Activated naive CD8-positive, alpha-beta T cell treated with anti-CD3 and anti-CD28 coated beads, Interleukin-2, amount 10 ng/mL, durations not matched to agents 7 days and 5 days (primary cell): ENCODE measurements at places on chromosomes 12 and 14. TPM values are rescaled to one million over a fixed set of nuclear protein-coding genes. Genes with fewer than 3 reads are reported as not detected.

GRCh38 chr12:29041621-29042020 is 107.5 kb upstream of the FAR2 start:
- DNase-seq: no peak
- H3K4me1 ChIP-seq: no peaks in the 10 kb centered on the region
- no peak overlapping the region for H3K4me3 ChIP-seq
- no peak overlapping the region for H3K27ac ChIP-seq

DNA sequence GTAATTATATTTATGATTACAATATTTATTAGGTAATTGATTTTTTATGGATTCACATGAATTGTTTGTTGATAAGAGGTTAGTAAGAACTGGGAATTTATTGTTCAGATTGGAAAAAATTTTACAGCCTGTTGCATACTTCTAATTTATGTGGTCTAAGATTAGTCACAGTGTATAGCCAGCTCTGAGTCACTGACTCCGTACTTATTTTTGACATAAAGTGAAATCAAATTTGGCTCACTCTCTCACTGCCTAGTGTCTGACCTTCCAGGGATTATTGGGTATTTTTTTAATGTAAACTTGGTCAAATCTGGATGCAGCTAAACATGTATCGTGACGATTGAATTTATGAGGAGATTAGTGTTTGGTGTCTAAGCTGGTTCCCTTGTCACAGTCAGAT is 109.3 kb downstream of the PTPRQ start:
- H3K36me3 ChIP-seq: no peaks in the 10 kb centered on the region
- H3K27me3 ChIP-seq: no peaks in the 10 kb centered on the region
- H3K4me1 ChIP-seq: no peaks in the 10 kb centered on the region
- no peak overlapping the region for H3K27ac ChIP-seq

DNA sequence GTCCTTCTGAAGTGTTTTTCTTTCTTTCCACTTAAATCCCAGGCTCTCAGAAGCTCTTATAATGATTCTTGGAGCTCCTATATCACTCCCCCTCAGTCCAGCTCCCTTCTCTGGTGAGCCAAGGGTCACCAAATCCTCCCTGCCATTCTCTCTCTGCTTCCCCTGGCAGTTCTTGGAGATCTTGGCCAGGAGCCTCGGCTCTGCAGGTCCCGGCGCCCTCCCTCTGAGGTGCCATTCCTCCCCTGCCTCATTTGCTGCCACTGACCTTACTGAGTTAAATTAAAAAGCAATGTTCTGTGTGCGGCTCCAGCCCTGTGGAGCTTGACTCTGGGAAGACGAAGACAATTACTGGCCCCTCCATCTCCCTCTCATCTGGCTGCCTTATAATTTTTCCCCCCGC is 7.0 kb downstream of the CISTR start:
- no peaks in the 10 kb centered on the region for H3K36me3 ChIP-seq
- H3K4me3 ChIP-seq: no peak overlapping the region
- peaks cover 53% of the 10 kb centered on the region for H3K27me3 ChIP-seq
- H3K27ac ChIP-seq: no peak overlapping the region
- DNase-seq: no peak
- peaks cover 11% of the 10 kb centered on the region for H3K4me1 ChIP-seq

- H3K4me3 ChIP-seq: no peak overlapping the region
- H3K27ac ChIP-seq: no peak overlapping the region
- H3K36me3 ChIP-seq: no peaks in the 10 kb centered on the region
- H3K27me3 ChIP-seq: peaks cover 11% of the 10 kb centered on the region
- no peak for DNase-seq
- H3K4me1 ChIP-seq: no peaks in the 10 kb centered on the region
These were observed 80.2 kb downstream of the KIF26A start for GRCh38 chr14:104218361-104219180.

DNA sequence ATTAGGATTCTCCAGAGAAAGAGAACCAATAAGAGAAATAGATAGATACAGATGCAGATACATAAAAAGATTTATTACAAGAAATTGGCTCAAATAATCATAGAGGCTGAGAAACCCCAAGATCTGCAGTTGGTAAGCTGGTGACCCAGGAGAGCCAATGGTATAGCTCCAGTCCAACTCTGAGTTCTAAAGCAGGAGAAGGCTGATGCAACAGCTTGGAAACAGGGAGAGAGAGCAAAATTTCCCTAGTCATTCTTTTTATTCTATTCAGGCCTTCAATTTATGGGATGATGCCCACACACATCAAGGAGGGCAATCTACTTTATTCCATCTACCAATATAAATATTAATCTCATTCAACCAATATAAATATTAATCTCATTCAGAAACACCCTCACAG is 218.2 kb downstream of the PRKD1 start:
- H3K4me1 ChIP-seq: no peaks in the 10 kb centered on the region
- H3K27me3 ChIP-seq: no peaks in the 10 kb centered on the region
- no peak overlapping the region for H3K27ac ChIP-seq
- H3K36me3 ChIP-seq: no peaks in the 10 kb centered on the region
- H3K4me3 ChIP-seq: no peak overlapping the region
- DNase-seq: no peak

- H3K4me3 ChIP-seq: no peak overlapping the region
- H3K27me3 ChIP-seq: no peaks in the 10 kb centered on the region
- H3K4me1 ChIP-seq: peaks cover 76% of the 10 kb centered on the region
- no peak for DNase-seq
- peak overlapping the region; percentile 90 for H3K27ac ChIP-seq
These were observed 227.2 kb downstream of the CHST11 start for GRCh38 chr12:104683831-104684503.

- peaks cover 2% of the 10 kb centered on the region for H3K27me3 ChIP-seq
- no peak overlapping the region for H3K27ac ChIP-seq
- no peaks in the 10 kb centered on the region for H3K4me1 ChIP-seq
- no peak for DNase-seq
- H3K36me3 ChIP-seq: no peaks in the 10 kb centered on the region
These were observed 56.7 kb upstream of the PTCSC3 start for GRCh38 chr14:36233217-36233616.

DNA sequence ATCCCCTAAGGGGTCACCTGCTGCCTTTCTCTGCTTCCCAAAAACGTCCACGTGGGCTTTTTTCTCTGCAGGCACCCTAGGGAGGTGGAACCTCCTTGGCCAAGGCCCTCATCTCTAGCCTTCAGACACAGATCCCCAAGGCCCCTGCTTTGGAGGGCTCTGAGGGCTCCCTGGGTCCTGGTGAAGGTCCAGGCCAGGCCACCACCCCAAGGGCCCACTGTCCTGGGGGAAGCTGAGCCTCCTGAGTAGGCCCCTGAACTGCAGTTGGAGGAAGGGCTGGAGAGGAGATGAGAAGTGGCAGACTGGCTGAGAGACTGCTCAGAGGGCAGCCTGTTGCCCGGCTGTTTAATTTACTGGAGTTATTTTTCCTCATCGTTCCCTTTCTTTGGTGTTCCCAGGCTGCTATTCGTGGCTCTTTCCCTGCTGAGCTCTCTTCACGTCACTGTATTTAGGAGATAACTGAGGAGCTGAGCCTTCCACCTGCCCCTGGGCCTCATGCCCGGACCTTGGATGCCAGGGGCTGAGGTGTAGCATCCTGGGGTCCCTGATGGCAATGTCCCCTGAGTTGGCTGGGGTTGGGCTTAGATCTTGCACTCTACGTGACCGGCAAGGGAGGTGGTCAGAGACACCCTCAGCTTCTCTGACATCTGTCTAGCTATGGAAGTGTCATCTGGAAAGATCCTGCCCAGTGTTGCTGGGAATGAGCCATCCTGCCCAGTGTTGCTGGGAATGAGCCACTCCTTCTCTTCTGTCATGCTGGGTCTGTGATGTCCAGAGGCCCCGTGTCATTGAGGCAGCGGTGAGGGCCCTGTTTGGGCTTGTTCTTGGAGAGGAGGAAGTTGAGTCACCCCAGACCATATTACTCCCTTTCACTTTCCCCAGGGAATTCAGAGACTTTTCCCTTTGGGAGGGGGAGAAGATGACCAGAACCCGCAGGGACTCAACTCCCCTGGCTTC is 139.8 kb downstream of the TSPAN9 start:
- H3K27me3 ChIP-seq: peaks cover 4% of the 10 kb centered on the region
- H3K27ac ChIP-seq: no peak overlapping the region
- peaks cover 2% of the 10 kb centered on the region for H3K4me1 ChIP-seq
- DNase-seq: no peak
- H3K36me3 ChIP-seq: no peaks in the 10 kb centered on the region

- H3K27ac ChIP-seq: no peak overlapping the region
- H3K27me3 ChIP-seq: no peaks in the 10 kb centered on the region
- H3K4me1 ChIP-seq: no peaks in the 10 kb centered on the region
- H3K36me3 ChIP-seq: no peaks in the 10 kb centered on the region
- DNase-seq: no peak
These were observed 781.4 kb upstream of the TMEM132C start for GRCh38 chr12:127485528-127485927.

GRCh38 chr12:71036526-71036925 is 116.0 kb upstream of the PTPRR start:
- no peak overlapping the region for H3K4me3 ChIP-seq
- H3K4me1 ChIP-seq: no peaks in the 10 kb centered on the region
- DNase-seq: no peak
- no peaks in the 10 kb centered on the region for H3K36me3 ChIP-seq
- no peak overlapping the region for H3K27ac ChIP-seq
- no peaks in the 10 kb centered on the region for H3K27me3 ChIP-seq

GRCh38 chr12:104549815-104550480 is 93.2 kb downstream of the CHST11 start:
- no peak overlapping the region for H3K4me3 ChIP-seq
- H3K27me3 ChIP-seq: no peaks in the 10 kb centered on the region
- no peak overlapping the region for H3K27ac ChIP-seq
- H3K4me1 ChIP-seq: peaks cover 46% of the 10 kb centered on the region

DNA sequence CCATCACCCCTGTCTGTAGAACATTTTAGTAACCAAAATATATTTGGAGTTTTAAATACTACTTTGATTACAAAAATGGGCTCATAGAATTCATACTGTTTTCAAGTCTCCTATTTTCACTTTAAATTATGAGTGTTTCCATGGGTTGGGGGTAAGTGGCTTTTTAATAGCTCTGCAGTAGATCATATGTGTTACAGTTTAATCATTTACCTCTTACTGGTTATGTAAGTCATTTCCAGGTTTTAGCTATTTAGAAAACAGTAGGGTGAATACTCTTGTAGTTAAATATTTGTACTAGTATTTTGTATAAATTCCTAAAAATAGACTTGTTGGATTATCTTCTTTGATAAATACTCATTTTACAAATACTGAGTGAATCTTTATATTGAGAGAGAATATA is 8.2 kb downstream of the PCNX1 start:
- peaks cover 38% of the 10 kb centered on the region for H3K36me3 ChIP-seq
- H3K27ac ChIP-seq: no peak overlapping the region
- peaks cover 57% of the 10 kb centered on the region for H3K4me1 ChIP-seq
- DNase-seq: no peak

GRCh38 chr14:49992448-49992847 is 99.6 kb downstream of the ARF6 start:
- H3K27ac ChIP-seq: peak overlapping the region; percentile 86
- H3K4me1 ChIP-seq: peaks cover 42% of the 10 kb centered on the region
- H3K36me3 ChIP-seq: peaks cover 23% of the 10 kb centered on the region
- peak overlapping the region; percentile 33 for H3K4me3 ChIP-seq
- DNase-seq: no peak

Gene NELL2
- total RNA-seq: 161 TPM

DNA sequence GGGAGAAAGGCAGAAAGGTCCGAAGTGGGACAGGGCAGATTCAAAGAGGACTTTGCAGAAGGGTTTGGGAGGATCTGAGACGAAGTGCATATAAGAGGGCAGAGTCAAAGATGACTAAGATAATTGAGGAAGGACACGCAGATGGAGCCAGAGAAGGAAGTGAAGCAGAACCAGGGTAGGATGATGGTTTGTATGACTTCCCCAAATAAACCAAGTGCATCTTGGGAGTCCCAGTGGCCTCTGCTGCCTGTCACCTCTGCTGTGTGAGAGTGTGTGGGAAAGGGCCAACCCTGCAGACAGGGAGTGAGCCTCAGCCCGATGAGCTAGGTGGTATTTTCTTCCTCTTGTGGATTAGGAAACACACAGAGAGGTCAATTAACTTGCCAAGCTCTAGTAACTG is 36.8 kb downstream of the FLVCR2 start:
- H3K4me3 ChIP-seq: no peak overlapping the region
- H3K36me3 ChIP-seq: no peaks in the 10 kb centered on the region
- H3K27me3 ChIP-seq: peaks cover 2% of the 10 kb centered on the region
- H3K4me1 ChIP-seq: no peaks in the 10 kb centered on the region
- DNase-seq: no peak
- no peak overlapping the region for H3K27ac ChIP-seq

GRCh38 chr14:30621354-30621939 is 672 bp upstream of the SCFD1 start:
- peak; percentile 36 for DNase-seq
- H3K27me3 ChIP-seq: no peaks in the 10 kb centered on the region
- H3K4me1 ChIP-seq: peaks cover 25% of the 10 kb centered on the region
- peak overlapping the region; percentile 93 for H3K27ac ChIP-seq
- peaks cover 11% of the 10 kb centered on the region for H3K36me3 ChIP-seq

GRCh38 chr14:81401420-81402122 is 1.4 kb upstream of the STON2 start:
- H3K27me3 ChIP-seq: peaks cover 10% of the 10 kb centered on the region
- H3K4me1 ChIP-seq: peaks cover 10% of the 10 kb centered on the region
- H3K27ac ChIP-seq: no peak overlapping the region
- no peaks in the 10 kb centered on the region for H3K36me3 ChIP-seq

Gene BRMS1L
- 7.8 TPM for total RNA-seq

GRCh38 chr12:16449459-16449858 is 102.0 kb downstream of the MGST1 start:
- no peak for DNase-seq
- no peaks in the 10 kb centered on the region for H3K36me3 ChIP-seq
- no peaks in the 10 kb centered on the region for H3K27me3 ChIP-seq
- no peaks in the 10 kb centered on the region for H3K4me1 ChIP-seq
- no peak overlapping the region for H3K4me3 ChIP-seq

Gene FOXM1
- total RNA-seq: 86.9 TPM

GRCh38 chr12:94922561-94922960 is 80.9 kb downstream of the NDUFA12 start:
- no peaks in the 10 kb centered on the region for H3K36me3 ChIP-seq
- no peaks in the 10 kb centered on the region for H3K4me1 ChIP-seq
- H3K4me3 ChIP-seq: no peak overlapping the region
- no peaks in the 10 kb centered on the region for H3K27me3 ChIP-seq

Gene POTEM
- total RNA-seq: not detected

GRCh38 chr12:25020621-25021243 is 71.8 kb upstream of the BCAT1 start:
- peaks cover 4% of the 10 kb centered on the region for H3K27me3 ChIP-seq
- H3K4me3 ChIP-seq: no peak overlapping the region
- DNase-seq: no peak
- H3K27ac ChIP-seq: no peak overlapping the region
- no peaks in the 10 kb centered on the region for H3K36me3 ChIP-seq
- no peaks in the 10 kb centered on the region for H3K4me1 ChIP-seq

Gene LRRK2
- total RNA-seq: 0.64 TPM

GRCh38 chr12:115810122-115810901 is 467.2 kb downstream of the MED13L start:
- no peaks in the 10 kb centered on the region for H3K36me3 ChIP-seq
- H3K4me1 ChIP-seq: no peaks in the 10 kb centered on the region
- H3K4me3 ChIP-seq: no peak overlapping the region
- DNase-seq: no peak
- no peaks in the 10 kb centered on the region for H3K27me3 ChIP-seq

- DNase-seq: no peak
- no peaks in the 10 kb centered on the region for H3K27me3 ChIP-seq
- no peaks in the 10 kb centered on the region for H3K4me1 ChIP-seq
- H3K27ac ChIP-seq: no peak overlapping the region
- H3K4me3 ChIP-seq: no peak overlapping the region
These were observed 120.0 kb downstream of the RBM19 start for GRCh38 chr12:113845900-113846674.

Gene RPGRIP1
- not detected for total RNA-seq

- no peak for DNase-seq
- H3K4me1 ChIP-seq: peaks cover 9% of the 10 kb centered on the region
- H3K27me3 ChIP-seq: no peaks in the 10 kb centered on the region
These were observed 10.8 kb upstream of the BIN2 start for GRCh38 chr12:51334764-51335163.

- peaks cover 6% of the 10 kb centered on the region for H3K4me1 ChIP-seq
- H3K27ac ChIP-seq: no peak overlapping the region
- H3K4me3 ChIP-seq: no peak overlapping the region
These were observed 60.0 kb downstream of the LLPH start for GRCh38 chr12:66070378-66071120.
